Activated CD4-positive, alpha-beta T cell treated with anti-CD3 and anti-CD28 coated beads for 48 hours (primary cell): ENCODE measurements at places on chromosomes 6 and 20.

DNA sequence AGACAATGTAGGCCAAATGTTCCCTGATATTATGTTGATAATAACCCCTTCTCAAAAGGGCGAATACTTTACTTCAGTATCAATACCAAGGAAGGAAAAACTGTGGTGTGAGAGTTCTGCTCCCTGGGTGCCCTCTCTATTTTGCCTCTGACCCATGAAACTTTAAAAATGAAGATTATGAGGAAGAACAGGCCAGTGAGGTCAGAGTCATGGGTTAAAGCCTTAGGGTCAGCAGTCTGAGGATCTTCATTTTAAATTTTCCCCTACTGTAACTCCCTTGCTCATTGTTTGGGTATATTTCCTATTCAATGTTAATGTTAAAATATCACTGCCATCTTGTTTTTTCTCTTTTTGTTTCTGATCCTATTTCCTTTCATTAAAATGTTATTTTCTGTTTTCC, 47.9 kb downstream of the PRKN start:
- DNase-seq = no peak

- no peak for DNase-seq
Observed at GRCh38 chr20:44688053-44688625, 27.0 kb upstream of the CCN5 start.

DNA sequence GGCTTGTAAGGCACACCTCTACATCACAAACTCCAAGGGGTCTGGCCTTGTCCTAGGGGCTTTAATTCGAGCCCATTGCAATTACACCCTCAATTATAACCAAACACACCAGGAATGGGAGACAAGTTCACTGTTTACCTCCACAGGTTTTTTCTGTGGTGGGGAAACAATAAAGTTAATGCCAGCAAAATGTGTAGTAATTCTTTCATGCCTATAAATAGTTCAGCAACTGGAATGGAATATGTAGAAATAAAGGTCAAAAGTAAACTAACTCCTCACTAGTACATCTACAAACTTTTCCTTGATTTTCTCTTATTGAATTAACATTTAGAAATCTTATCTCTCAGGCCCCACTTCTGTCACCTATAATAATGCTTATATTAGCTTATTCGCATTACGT, 27.1 kb upstream of the RIPK1 start:
- DNase-seq = no peak

GRCh38 chr6:38593998-38594665, 45.6 kb downstream of the BTBD9 start:
- no peak for DNase-seq

DNA sequence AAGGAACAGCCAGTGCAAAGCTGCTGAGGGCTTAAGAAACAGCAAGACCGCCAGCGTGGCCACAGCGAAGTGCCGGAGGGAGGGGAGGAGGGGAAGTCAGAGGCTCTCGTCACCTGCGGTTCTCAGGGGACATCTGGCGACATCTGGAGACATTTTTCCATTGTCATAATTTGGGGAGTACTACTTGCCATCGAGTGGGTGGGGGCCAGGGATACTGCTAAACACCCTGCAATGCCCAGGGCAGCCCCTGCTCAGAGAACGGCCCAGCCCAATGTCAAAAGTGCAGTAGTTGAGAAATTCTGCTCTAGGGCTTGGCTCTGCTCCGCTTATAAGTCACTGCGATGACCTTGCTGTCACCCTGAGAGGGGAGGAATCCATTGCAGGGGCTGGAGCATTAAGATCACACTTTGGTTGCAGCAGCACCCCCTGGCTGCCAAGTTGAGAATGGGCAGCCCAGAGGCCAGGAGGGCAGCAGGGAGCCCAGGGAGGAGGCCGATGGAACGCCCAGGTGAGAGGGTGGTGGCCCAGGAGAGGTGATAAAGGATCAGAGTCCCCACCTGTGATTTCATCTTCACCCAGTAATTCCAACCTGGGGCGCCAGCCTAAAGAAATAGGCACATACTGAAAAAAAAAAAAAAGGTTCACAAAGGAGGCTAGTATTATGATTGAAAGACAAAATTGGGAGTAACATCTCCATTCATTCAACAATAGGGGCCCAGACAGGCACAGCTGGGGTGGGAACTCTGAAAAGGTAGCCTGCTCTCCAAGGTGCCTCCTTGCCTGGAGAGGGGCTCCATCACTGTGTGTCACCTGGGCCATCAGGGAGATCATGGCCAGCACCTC, 218.2 kb downstream of the BMP7 start:
- DNase-seq = peak; percentile 41

- no peak for DNase-seq
Observed at GRCh38 chr6:77455271-77455670, 8.0 kb downstream of the HTR1B start.

DNA sequence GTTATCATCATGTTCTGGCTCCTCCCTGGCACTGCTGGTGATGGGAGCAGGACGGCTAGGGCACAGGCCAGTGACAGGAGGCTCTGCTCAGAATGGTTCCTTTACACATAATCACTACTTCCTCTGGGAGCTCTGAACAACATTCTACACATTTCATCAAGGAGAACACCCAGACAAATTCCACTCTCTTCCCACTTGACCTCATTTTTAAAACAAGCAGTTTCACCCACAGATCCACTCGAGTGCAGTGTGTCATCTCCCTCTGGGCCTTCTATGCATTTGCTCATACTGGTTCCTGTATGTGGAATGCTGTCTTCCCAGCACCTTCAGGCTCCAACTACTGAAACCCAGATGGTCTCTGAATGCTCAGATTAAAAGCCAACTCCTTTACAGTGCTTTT, 84.8 kb downstream of the ELOVL5 start:
- no peak for DNase-seq

GRCh38 chr6:961407-961960, 268.5 kb upstream of the EXOC2 start:
- no peak for DNase-seq

- DNase-seq = no peak
Observed at GRCh38 chr6:121223212-121223611, 111.1 kb downstream of the TBC1D32 start.
